Activated CD8-positive, alpha-beta memory T cell treated with anti-CD3 and anti-CD28 coated beads for 1 hour (primary cell): ENCODE measurements at places on chromosomes 5 and 9.

DNA sequence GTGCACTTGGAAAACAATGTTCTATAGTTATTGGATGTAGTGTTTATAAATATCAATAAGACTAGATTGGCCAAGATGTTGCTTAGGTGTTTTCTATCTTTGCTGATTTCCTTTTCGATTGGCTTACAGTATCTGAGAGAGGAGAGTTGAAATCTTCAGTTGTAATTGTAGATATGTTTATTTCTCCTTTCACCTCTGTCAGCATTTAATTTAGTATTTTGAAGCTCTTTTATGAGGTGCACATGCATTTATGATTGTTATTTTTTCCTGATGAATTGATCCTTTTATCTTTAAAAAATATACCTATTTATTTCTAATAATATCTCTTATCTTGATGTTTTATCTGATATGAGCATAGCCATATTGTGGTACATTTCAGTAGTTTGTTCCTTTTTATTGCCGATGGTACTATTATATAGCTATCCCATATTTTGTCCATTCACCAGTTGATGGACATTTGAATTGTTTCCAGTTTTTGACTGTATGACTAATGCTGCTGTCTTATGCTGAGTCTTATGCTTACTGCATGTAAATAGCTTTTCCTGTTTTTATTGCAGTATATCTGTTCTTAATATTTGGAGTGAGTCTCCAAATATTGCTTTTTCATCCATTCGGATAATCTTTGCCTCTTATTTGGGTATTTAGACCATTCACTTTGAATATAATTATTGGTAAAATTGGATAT, 34.7 kb downstream of the ERCC6L2 start:
- no peak for DNase-seq

GRCh38 chr9:123336959-123337358, 19.0 kb upstream of the CRB2 start:
- DNase-seq, result no peak

GRCh38 chr9:22454016-22454415, 7.4 kb downstream of the DMRTA1 start:
- DNase-seq, result no peak

DNA sequence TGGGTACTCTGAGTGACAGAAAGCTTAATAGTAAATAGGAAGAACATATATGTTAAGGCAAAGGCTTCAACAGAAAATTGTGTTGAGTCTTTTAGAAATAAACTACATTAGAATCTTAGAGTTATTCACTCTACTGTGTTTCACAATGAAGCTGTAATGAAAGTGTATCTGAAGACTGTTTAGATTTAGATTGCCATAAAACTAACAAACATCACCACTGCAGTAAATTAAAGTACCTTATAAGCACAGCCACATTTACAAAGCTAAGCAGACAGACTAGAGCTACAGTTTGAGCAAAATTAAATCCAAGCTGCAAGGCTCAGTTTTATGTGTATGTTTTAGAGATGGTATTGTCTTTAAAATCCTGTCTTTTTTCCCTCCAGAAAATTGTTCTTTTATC, 172.4 kb downstream of the PBX3 start:
- no peak for DNase-seq

GRCh38 chr5:115831163-115831768, 10.1 kb downstream of the ATG12 start:
- DNase-seq, result no peak

DNA sequence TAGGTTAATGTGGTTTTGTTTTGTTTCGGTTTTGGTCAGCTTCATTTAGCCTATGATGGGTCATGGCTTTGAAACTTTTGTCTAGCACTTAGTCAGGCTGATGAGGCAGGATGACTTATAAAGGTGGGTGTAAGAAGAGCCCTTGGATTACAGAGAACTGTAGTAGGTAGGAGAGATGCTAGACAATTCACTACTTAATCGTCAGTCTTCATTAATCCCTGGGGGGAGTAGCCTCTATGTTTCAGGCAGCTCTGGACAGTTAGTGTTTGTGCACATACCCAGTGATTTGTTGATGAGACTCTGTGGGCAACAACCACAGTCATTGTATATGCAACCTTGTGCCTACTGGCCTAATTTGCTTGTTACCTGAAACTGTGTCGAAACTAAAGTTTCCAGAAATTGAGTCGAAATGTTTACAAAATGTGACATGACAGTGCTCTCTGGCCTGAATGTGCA, 113.3 kb downstream of the MTREX start:
- DNase-seq, result no peak

DNA sequence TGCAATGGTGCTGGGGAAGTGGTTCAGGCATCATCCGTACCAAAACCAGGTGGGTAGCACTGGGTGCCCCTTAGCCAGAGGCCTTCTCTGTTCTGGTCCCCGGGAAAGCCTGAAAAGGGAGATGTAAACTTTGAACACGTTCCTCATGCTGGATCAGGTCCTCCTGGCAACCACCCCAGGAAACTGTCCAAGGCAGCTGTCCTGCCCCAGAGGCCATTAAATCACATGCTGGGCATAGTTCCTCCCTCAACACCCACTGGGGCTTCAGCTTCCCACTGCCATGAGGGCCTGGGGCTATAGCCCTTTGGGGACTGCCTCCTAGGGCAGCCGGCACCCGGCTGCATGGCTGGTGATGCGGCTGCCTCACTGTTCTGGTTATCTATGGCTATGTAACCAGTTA, 228.9 kb upstream of the MVB12B start:
- DNase-seq, result no peak

DNA sequence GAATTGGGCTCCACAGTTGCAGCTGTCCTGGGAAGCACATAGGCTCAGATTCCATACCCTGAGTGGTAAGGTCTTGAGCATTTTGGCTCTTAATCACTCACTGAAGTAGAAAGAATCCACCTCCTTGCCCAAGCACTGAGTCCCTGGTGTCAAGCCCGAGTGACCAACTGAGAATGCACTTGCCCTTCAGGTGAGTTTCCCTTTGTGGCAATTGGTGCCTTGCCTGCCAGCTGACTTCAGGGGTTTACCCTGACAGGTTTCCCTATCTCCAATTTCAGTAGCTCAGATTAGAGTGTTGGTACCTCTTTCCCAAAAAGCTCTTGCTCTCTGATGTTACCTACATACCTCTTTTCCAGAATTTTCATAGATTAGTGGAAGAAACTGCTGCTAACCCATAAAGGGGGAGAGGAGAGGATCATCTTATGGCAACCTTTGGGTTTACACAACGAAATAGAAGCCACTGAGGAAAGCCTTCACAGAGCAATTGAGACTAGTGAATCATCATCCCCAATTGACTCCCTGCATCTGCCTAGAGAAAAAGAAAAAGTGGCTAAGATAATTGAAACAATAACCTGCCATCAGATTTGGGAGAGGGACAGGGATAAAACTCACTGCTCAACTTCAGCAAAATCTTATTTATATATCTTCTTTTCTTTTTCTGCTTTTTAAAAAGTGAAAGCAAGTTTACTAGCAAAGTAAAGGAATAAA, 48.6 kb downstream of the CCL28 start:
- no peak for DNase-seq

DNA sequence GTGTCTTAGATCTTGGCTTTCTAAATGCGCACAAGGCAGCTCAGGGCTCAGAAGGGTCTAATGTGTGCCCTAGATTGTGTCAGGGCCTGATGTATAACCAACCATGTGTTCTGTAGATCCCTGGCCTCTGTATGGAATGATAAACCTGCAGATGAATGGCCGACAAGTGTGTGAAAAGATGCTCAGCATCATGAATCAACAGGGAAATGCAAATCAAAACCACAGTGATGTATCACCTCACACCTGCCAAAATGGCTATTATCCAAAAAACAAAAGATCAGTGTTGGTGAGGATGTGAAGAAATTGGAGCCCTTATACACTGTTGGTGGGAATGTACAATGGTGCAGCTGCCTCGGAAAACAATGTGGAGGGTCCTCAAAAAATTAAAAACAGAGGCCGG, 489.8 kb downstream of the SEMA5A start:
- no peak for DNase-seq

DNA sequence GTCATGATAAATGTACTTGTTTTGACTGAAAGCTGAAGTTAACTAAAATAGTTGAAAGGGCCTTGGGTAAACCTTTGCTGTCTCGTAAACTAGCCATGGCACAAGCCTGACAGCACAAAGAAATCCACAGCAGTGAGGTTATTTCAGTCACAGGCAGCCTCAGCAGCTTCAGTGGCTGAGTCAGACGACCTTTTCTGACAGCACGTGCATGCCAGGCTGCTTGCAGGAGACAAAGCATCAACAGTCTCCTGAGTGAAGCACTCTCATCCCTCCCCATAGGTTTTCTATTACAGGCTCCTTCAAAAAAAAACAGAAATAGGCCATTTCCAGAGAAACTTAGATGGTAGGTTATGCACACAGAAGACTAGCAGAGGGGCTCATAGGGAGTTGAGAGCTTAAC, 34.6 kb downstream of the OXCT1 start:
- DNase-seq, result no peak

DNA sequence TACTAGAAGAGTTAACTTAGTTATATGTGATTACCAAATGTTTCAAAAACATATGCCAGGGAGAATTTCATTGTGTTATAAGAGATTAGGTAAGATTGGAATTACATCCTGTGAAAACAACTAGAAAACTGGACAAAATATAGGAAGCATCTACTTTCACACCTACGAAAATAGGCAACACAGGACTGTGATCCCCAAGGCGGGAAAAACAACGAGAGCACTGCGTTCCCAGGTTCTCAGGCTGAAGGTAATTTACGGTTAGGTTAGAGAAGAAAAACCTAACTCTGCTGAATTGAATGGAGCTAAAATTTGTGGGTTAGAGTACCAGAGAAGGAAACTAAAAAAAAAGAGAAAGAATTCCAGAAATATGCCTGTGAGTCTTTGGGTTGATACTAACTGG, 28.4 kb downstream of the ACOT12 start:
- DNase-seq, result no peak

DNA sequence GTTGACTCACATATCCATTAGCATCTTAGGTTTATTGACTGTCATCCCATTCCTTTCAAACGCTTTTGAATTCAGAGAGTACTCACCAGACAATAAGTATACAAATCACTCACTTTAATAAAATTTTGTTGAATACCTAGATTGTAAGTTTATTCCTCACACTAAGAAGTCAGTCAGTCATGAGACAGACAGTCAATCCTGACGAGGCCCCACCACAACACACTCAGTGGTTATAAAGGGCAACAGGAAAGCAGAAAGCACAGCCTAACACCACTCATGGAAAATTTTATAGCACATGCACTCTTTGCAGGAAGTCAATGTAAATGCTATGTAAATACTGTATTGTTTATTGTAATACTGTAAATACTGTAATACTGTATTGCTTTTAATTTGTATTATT, 176.3 kb upstream of the PTGER4 start:
- DNase-seq, result no peak

DNA sequence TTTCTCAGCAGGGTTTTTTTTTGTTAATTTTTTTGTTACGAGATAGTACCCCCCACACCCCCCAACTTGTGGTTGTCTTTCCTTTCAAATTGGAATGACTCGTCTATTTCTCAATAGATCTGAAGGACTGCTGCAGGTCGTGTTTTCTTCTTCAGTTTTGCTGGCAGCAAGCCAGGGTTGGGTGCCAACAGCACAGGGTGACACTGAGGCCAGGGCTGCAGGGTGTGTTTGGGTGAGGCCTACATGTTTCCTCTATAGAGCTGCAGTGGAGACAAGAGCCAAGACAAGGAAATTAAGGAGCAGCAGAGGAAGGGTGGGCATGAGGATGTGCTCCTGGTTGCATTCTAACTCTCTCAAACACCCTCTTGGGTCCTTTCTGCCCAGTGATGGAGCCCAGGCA, 52.2 kb downstream of the NXNL2 start:
- DNase-seq, result no peak

GRCh38 chr9:125329978-125330377, 68.4 kb downstream of the GAPVD1 start:
- DNase-seq, result no peak

GRCh38 chr5:112738191-112738560, 491 bp downstream of the APC start:
- no peak for DNase-seq

- DNase-seq, result peak; percentile 35
These were observed 35.2 kb upstream of the SPATA31C2 start for GRCh38 chr9:88173378-88173999.

GRCh38 chr5:29005386-29005785, 1967.0 kb upstream of the CDH9 start:
- no peak for DNase-seq

GRCh38 chr5:12691330-12691729, 787.1 kb upstream of the CTNND2 start:
- no peak for DNase-seq

- DNase-seq, result no peak
These were observed 76.4 kb downstream of the ECPAS start for GRCh38 chr9:111407813-111408212.

- DNase-seq, result no peak
These were observed 95.1 kb downstream of the ANXA2R start for GRCh38 chr5:42944989-42945388.

DNA sequence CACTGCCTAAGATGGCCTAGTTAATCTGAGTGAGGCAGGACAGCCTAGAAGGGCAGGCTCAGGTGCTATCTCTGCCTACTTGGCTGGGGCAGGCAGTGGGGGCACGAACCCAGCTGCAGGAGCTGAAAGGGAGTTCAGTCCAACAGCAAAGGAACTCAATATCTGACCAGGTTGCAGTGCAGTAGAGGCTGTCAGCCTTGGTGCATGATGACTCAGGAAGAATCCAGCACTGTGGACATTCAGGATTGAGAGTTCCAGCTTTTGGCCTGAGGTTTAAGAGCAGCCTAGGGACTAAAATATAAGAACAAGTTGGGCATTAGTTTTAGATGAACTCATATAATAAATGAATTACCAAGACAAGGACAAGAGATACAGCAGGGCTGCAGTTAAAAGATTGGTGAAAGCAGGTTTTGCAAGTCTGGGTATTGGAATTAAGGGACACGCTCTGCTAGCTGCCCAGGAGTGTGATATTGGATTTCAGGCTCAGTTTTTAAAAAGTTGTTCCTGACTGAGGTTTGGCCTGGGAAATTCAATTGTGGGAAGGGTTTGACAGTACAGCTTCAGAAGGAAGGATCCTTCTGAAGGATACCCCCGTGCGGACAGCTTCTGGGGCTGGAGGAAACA, 64.7 kb upstream of the ATG10 start:
- no peak for DNase-seq

DNA sequence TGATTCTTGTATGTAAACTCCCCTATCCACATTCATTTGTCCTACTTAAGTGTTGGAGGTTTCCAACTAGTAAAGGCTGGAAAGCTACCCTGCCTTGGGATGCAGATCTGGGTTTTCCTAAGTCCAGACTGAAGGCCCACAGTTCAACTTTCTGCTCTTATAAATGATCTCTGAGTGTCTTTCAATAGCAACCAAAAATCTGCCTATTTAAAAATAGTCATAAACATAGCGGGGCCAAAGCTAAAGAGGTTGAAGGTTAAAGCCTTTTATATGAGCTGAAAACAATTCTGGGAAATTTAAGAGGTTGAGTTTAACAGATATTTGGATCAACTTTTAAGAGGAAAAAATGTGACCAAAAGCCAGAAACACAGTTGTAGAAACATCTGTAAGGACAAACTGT, 87.2 kb downstream of the NTRK2 start:
- DNase-seq, result no peak

DNA sequence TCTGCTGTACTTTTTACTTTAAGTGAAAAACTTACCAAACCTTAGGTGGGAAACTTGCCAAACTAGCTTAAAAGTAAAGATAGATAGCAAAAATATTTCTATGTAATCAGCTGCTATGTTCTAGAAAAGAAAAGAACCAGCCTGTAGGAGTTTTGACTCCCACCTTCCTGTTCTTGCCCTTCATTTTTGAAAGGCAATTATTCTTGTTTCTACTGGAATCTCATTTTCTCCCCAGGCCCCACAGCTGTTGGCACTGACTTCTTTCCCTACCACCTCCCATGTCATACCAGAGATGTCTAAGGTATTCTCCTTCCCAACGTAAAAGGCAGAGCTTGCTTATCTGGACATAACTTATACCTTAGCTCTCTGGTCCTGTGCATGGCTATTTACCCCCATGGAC, 389.7 kb downstream of the ARHGEF28 start:
- DNase-seq, result no peak
